Upper lobe of left lung (tissue), 6 donors: ENCODE measurements at places on chromosomes 2 and 18. TPM values are rescaled to one million over a fixed set of nuclear protein-coding genes. Genes with fewer than 3 reads are reported as not detected.
A peak's percentile ranks its signal among the peaks of the same experiment; 100 is the strongest.

- no peak for DNase-seq
Observed at GRCh38 chr2:39642051-39642718, 23.5 kb upstream of the TMEM178A start.

DNA sequence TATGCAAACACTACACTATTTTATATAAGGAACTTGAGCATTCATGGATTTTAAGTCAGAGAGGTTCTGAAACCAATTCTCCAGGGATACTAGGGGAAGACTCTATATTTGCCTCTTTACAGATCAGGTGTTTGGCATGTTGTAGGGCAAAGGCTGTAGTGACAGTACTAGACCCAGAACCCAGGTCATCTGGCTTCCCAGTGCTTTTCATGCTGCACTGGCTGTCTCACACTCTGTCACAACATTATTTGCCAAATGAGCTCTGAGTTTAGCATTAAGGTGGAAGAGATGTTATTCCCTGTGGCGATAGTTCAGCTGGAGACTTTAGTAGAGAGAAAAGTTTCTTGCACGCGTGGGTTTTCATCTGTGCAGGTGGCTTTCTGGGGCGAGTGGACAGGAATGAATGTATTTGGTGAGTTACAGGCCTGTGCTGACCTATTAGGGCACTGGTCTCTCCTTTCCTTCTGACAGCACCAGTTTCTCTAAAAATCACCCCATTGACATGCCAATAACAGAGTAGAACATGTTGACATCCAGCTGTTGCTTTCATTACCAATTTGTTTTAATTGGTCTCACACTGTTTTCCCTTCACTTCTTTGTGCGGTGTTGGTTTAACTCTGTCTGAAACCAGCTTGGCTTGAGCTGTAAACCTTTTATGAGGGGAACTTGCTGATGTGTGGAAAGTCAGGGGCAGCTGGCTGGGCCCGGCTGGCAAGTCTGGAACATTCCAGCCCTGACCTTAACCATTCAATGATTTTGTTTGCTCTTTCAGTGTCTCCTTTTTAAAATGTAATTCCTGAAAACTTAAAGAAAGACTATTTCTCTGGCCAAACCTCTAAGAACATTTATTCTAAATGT is 643.0 kb upstream of the FAM98A start:
- peak; percentile 31 for DNase-seq

GRCh38 chr2:240351088-240351741 is 84.2 kb upstream of the GPC1 start:
- no peak for DNase-seq

CD226 gene
- 5.2 TPM for total RNA-seq

UGT1A5 gene
- total RNA-seq = not detected

DNA sequence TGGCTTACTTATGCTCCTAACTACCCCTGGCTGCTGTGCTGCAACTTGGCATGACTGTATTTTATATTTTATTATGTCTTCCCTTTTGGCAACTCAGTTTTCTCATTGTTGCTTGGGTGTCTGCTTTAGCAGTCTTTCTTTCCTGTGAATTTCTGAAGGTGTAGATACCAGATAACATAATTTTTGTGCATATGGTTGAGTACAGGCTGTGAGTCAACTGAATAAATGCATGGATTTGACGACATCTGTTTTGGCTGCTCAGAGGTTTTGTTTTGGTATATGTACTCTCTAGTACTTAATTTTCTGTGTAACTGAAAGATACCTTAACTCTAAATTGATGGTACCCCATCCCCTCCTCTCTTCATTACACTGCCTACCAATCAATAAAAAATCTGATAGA is 303.1 kb downstream of the PTPRM start:
- DNase-seq = no peak

PFN4 gene
- total RNA-seq = 0.54 TPM

MTERF4 gene
- 54.4 TPM for total RNA-seq

ZNF396 gene
- 7.3 TPM for total RNA-seq

- DNase-seq = no peak
Observed at GRCh38 chr2:132978840-132979239, 308.8 kb upstream of the LYPD1 start.

DSEL gene
- 12.2 TPM for total RNA-seq

GRCh38 chr2:24720310-24720709 is 72.9 kb downstream of the PTRHD1 start:
- no peak for DNase-seq

CHN1 gene
- total RNA-seq = 7.2 TPM

- DNase-seq = no peak
Observed at GRCh38 chr18:68679528-68679927, 35.4 kb downstream of the TMX3 start.

GRCh38 chr2:12684471-12684936 is 32.2 kb upstream of the TRIB2 start:
- DNase-seq = no peak
